ENCODE measurements at places on chromosomes 1 and 21. TPM values are rescaled to one million over a fixed set of nuclear protein-coding genes. Genes with fewer than 3 reads are reported as not detected.

TBX19 gene
- 2.4 TPM for polyA plus RNA-seq

TTLL7 gene
- 4.4 TPM for polyA plus RNA-seq

TMCO4 gene
- 19.8 TPM for polyA plus RNA-seq

ANGPTL3 gene
- polyA plus RNA-seq, result 5.4 TPM

SLC1A7 gene
- polyA plus RNA-seq, result 0.08 TPM

TTC24 gene
- 1.3 TPM for polyA plus RNA-seq

NRDC gene
- polyA plus RNA-seq, result 128 TPM

CELA3A gene
- not detected for polyA plus RNA-seq

CD48 gene
- polyA plus RNA-seq, result 1.4 TPM

LAD1 gene
- polyA plus RNA-seq, result 27.7 TPM

CELSR2 gene
- 38.3 TPM for polyA plus RNA-seq

LRRC3 gene
- 5.4 TPM for polyA plus RNA-seq

CHI3L1 gene
- polyA plus RNA-seq, result 10.3 TPM

FAAH gene
- 17.7 TPM for polyA plus RNA-seq

CCDC17 gene
- polyA plus RNA-seq, result 2.0 TPM

FAM20B gene
- polyA plus RNA-seq, result 46.7 TPM

SLC35F3 gene
- 0.66 TPM for polyA plus RNA-seq

OR2T11 gene
- polyA plus RNA-seq, result not detected

LPGAT1 gene
- 29.6 TPM for polyA plus RNA-seq

ECM1 gene
- polyA plus RNA-seq, result 14.7 TPM

All from right renal pelvis (tissue), 4 donors.